ENCODE measurements at places on chromosomes 4 and X.
A peak's percentile ranks its signal among the peaks of the same experiment; 100 is the strongest.

DNA sequence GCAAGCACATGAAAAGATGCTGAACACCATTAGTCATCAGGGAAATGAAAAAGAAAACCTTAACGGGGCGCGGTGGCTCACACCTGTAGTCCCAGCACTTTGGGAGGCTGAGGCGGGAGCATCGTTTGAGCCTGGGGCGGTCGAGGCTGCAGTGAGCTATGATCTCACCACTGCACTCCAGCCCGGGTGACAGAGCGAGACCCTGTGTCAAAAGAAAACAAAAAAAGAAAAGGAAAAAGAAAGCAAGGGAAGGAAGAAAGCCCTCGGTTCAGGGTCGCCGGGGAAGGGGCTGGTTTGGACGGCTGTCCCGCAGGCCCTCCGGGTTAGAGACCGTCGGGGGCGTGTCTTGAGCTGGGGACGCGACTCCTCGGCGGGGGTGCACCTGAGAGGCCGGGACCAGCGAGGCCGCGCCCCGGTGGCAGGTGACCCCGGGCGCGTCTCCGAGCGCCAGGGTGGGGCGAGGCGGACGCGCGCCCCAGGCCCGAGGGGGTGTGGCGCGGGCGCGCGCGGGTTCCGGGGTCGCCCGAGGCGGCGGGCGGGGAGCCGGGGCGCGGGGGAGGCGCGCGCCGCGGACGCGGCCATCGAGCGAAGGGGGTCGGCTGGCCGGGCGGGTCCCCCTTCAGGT, 478 bp upstream of the PLXNA3 start:
- DNase-seq: peak; percentile 76

GRCh38 chr4:140293979-140294378, 79.5 kb upstream of the SCOC start:
- no peak for DNase-seq

GRCh38 chrX:20322887-20323286, 56.2 kb upstream of the RPS6KA3 start:
- no peak for DNase-seq

- DNase-seq: no peak
Measured at GRCh38 chr4:129384974-129385373, 289.0 kb downstream of the C4orf33 start.

GRCh38 chrX:9166584-9166944, 132.6 kb upstream of the FAM9B start:
- no peak for DNase-seq

DNA sequence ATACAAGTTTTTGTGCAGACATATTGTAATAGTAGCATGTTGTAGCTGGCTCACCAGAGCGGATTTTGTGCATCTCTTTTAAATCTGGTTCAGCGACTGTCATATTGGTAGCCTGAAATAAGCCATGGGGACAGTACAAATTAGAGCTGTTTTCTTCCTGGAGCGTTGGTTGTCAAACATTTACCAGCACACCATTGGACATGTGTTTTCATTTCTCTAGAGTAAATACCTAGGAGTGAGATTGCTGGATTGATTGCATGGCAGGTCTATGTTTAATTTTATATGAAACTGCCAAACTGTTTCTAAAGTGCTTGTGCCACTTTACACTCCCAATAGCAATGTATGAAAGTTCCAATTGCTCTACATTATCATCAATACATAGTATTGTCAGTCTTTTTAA, 2.6 kb upstream of the ARAF start:
- DNase-seq: no peak

DNA sequence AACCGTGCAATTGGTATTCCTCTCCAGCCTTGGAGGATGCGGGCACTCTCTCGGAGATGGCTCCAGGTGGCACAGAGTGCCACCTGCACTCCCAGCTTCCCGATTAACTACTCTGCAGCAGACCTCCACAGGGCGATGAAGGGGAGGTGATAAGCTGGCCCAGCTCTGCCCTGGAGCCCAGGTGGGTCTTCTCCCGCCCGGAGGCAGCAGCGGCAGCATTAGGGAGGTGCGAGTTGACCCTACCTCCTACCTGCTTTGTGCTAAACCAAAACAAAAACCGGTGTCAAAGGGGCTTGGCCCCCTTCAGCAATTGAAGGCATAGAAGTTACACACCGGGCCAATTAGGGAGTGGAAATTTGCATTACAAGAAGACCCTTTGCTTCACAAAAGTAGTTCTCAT, 137.4 kb upstream of the MAMLD1 start:
- no peak for DNase-seq

- DNase-seq: no peak
Measured at GRCh38 chrX:132270699-132271098, 51.5 kb upstream of the RAP2C start.

GRCh38 chrX:47311932-47312774, 58.2 kb upstream of the ZNF157 start:
- DNase-seq: no peak

GRCh38 chrX:137575596-137576255, 9.8 kb downstream of the ZIC3 start:
- no peak for DNase-seq

- no peak for DNase-seq
Measured at GRCh38 chr4:19675172-19675811, 576.4 kb upstream of the SLIT2 start.

GRCh38 chr4:126969360-126970235, 663.2 kb upstream of the INTU start:
- no peak for DNase-seq

DNA sequence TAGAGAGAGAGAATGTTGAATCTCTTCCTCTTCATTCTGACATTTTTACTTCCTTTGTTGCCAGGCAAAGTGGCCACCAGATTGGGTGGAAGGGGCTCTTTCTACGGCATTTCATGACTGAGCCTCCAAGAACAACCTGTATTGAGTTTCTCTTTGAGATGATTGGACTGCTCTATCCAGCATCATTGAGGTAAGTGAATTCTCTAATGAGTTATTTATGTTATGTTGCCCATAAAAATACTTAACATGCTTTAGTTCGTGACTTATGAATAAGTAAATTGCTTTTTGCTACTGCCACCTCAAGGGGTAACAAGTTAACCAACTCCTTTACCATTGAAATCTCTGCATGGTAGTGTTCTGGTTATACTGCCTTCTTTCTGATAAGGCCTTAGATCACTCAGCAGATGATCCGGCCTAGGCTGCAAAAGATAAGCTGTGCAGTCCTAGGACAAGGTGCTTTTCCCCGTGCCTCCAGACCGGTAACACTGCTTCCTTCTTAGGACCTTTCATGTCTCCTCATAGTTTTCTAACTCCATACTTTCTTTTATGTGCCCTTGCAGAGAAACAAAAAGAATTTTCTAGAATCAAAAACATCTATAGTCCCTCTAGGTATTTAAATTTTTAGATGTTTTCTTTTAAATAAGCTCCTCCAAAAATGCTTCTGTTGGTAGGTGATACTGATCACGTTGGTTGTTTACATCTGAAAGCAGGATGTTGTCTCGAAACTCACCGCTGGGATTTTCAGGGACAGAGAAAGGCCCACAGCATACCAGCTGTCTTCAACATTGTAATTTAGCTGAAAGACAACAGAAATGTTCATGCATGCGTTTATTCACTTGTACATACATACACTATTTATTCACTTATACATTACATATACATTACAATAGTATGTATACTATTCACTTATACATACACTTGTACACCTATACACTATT, 157.1 kb upstream of the RBPJ start:
- no peak for DNase-seq

DNA sequence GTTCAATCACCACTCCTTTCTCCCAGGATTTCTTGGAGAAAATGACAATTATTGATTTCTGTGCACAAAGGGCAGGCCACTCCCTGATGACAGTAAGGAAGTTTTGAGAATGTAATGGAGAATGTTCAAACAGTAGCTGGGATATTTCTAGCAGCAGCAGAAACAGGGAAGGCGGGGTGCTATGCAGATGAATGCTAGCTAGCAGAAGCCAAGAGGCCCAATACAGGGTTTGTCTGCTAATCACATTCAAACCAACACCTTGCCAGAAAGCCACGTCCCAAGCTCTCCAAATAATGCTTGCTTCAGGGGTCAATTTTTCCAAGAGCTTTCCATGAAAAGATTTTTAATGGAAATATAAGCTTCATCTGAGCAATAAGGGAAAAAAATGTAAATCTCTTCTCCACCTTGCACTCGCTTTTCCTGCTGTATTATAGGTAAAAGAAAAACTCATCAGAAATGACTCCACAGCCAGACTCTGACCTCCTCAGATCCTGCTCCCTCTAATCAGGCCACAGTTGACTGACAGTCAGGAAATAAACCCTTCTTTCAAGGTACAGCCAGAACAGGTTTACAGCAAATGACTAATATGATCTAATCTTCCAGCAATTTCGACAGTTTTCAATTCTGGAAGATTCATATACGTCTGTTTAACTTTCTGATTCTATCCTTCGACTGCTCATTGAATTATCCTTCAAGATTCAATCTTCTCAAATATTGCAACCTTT, 84.7 kb upstream of the PCDH19 start:
- DNase-seq: no peak

- DNase-seq: no peak
Measured at GRCh38 chr4:30903502-30904214, 183.5 kb downstream of the PCDH7 start.

DNA sequence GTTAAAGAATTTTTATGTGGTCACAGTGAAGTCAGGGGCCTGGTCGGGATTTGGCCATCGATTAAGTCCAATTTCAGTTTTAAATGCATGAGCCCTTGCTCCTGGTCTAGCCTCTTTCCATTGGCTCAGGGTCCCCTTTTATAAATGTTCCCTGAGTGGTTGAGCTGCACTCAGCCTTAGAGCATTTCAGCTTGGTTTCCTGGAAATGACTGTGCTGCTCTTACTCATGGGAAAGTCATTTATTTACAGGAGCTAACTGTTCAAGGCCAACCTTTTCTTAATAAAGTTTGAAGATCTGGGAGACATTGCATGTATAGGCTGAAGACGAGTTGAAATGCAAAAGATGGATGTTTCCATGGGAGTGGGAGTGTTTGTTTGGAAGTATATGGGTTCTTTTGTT, 98.8 kb upstream of the CLNK start:
- no peak for DNase-seq

GRCh38 chr4:47543331-47543730, 58.3 kb downstream of the ATP10D start:
- no peak for DNase-seq

GRCh38 chr4:11741190-11741652, 312.5 kb upstream of the HS3ST1 start:
- no peak for DNase-seq

DNA sequence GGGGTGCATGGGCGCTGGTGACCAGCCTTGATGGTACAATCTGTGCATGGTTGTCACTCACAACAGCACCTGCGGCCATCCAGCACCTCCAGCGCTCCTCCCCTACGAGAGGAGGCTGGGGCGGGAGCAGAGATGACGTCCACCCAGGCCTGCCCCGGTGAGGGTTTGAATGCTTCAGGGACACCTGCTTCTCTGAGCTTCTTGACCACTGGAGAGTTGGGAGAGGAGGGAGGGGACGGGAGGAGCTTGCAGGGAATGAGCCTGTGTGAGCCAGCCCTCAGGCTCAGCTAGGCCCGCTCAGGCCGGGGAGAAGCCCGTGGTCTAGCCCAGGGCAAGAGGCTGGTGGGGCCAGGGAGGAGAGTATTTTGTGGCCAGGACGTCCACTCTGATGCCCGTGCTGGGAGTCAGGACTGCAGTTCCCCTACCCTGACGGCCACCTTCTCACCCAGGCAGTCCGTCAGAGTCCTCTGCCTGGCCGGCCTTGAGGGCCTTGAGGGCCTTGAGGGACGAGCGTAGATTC, 59.2 kb downstream of the CPZ start:
- DNase-seq: no peak

- no peak for DNase-seq
Measured at GRCh38 chr4:8294036-8294435, 24.5 kb downstream of the HTRA3 start.

DNA sequence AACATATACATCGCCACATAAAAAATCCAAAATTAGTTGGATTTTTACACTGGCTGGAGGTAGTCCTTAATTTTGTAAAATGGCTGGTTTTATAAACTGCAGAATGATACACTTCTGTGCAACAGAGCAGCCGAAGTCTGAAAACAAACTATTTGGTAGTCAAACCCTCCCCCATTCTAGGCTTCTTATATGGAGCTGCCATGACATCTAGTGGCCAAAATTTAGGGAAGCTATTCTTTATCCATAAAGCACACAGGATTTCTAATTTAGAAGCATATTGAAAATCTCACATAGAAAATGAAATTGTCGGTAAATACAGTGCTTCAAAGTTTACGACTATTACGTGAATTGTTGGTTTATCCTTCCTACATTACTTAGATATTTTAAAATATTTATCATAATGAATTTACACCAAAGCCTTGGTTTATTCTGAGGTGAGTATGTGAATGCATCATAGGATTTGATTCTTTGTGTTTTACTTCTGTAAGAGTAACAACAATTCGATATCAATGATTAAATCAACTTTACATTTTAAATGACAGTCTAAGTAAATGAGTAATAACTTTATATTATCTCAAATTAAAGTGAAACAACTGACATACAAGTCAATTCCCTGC, 113.4 kb upstream of the FAM241A start:
- DNase-seq: peak; percentile 1

GRCh38 chr4:7506119-7506518, 71.4 kb upstream of the PSAPL1 start:
- DNase-seq: no peak

GRCh38 chrX:112651766-112652165, 28.0 kb downstream of the LHFPL1 start:
- no peak for DNase-seq

GRCh38 chr4:3765271-3766035, 732 bp upstream of the ADRA2C start:
- DNase-seq: no peak

DNA sequence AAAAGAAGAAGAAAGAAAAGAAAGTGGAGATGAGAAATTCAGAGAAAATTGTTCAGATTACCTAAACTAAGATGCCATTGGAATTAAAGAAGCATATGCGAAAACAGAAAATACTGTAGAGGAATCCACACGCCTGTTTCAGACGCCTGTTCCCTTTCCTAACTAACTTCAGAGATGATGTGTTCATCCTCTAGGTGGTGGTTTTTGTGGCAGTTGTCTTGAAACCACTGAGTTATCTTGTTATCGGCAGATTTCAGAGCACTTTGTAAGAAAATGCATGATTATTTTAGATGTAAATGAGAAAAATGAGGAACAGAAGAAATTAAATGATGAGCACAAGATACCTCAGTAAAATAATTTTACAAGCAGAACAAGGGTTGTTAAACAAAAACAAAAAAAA, 48.3 kb downstream of the FUNDC1 start:
- DNase-seq: no peak
